PC-3 (cell line): ENCODE measurements at places on chromosomes 1 and 21. TPM values are rescaled to one million over a fixed set of nuclear protein-coding genes. Genes with fewer than 3 reads are reported as not detected.

GRCh38 chr1:194431121-194431520 is 1244.7 kb upstream of the B3GALT2 start:
- no peak for DNase-seq

DNA sequence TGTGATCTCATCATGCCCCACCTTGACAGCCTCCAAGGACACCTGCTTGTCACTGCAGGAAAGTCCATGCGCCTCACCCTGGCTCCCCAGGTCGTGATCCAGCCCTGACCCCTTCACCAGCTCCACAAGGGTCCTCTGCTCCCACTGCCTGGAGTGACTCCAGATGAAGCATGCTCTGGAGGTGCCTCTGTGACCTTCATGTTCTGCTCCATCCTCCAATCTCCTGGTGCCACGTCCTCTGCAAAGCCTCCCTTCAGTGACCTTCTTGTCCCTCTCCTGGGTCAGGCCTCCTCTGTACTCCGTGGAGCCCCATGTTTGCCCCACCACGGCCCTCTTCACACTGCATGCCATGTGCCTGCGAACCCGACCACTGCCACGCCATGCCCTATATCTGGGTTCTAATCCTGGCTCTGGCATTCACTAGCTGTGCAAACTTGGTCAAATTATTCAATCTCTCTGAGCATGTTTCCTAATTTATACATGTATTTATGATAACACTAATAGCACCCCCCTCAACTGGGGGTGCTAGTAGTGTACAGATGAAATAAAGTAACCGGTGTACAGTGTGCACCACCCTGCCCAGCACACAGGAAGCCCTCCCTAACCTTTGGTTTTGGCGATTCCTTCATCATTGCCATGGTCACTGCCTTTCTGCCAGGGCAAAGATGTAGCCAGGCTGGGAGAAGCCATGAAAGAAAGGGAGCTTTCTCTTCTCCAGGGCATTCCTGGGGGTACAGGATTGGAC is 77.4 kb downstream of the STUM start:
- DNase-seq: no peak

DNA sequence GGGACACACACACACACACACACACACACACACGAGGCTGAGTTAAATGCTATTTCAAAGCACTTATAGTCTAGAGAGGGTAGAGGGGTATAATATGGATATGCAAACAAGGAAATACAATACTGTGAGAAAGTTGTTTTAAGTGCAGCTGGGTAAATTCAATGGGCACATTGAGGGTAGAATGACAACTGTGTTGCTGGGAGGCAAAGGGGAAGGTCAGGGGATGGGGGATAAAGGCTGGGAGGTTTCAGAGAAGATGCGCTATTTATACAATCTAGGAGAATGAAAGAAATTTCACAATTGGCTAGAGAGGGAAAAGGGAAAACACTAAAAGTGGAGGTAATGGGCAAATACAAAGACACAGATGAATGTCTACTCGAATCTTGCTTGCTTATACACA is 19.4 kb downstream of the EXTL2 start:
- DNase-seq: no peak

GRCh38 chr21:14773777-14774345 is 227.7 kb upstream of the SAMSN1 start:
- DNase-seq: peak; percentile 77

DNA sequence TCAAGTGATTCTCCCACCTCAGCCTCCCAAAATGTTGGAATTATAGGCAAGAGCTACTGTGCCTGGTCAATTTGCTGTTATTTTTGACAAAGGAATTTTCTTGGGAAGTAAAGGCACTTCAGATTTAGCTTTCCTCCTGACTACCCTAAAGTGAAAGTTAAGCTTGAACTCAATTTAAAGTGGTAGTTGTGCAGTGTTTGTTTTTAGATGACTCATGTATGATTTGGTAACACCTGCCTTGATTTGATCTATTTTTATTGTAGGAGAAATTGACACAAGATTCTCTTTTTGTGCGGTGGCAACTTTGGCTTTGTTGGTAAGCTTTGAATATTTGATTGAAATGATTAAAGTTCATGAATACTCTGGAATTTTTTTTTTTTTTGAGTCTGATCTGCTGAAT is 5.0 kb downstream of the RABGGTB start:
- DNase-seq: peak; percentile 63

GRCh38 chr21:44658913-44659595 is 1.3 kb downstream of the KRTAP12-3 start:
- no peak for DNase-seq

GRCh38 chr1:51139474-51139873 is 37.4 kb downstream of the C1orf185 start:
- DNase-seq: peak; percentile 18

Gene GNG12
- 54.1 and 66.1 TPM in 2 replicates for total RNA-seq

- no peak for DNase-seq
Measured at GRCh38 chr1:9373619-9374018, 80.9 kb downstream of the SPSB1 start.

Gene DYNLT5
- not detected in 2 replicates for total RNA-seq
